ENCODE measurements at places on chromosomes 3 and 15. TPM values are rescaled to one million over a fixed set of nuclear protein-coding genes. Genes with fewer than 3 reads are reported as not detected.

The TMEM207 gene
- total RNA-seq: 1.4 TPM

The CCR3 gene
- total RNA-seq: 0.17 TPM

The ANKRD63 gene
- total RNA-seq: 0.56 TPM

The SLC49A4 gene
- 16.1 TPM for total RNA-seq

The IGDCC3 gene
- not detected for total RNA-seq

The SHISA5 gene
- total RNA-seq: 192 TPM

The LRRN1 gene
- 22.1 TPM for total RNA-seq

The SERPINI2 gene
- not detected for total RNA-seq

DNA sequence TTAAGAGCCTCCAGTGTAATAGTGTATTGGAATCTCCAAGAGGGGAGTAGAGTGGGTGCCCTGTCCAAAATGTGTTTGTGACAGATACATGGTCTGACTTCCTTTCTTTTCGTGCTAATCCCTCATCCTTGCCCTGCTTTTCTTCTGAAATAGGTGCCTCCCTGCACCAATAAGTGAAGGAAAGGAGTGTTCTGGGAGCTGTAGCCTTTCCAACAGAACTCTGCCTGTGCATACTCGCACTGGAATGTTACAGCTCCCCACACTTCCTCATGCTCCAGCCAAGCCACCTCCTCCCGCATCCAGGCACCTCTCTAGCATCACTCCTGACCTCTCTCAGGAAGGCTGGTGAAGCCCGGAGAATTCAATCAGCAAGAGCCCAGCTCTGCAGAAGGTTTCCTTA, 478.0 kb downstream of the GABRG3 start:
- no peak for DNase-seq

DNA sequence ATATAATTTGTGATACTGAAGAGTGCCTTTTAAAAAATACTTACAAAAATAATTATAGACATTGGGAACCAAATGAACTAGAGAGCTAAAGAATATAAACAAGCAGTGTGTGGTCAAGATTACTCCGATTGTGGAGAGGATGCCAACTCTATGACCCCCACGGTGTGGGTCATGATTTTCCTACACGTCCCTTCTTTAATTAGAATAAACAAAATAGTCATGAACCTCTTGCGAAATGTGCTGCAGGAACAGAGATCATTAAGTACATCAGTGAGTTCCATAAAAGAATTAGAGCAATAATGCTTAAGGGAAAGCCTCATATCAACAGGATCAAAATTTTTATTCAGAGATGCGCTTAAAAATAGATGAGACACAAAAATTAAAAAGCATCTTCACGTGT, 476.6 kb upstream of the ROBO1 start:
- no peak for DNase-seq

DNA sequence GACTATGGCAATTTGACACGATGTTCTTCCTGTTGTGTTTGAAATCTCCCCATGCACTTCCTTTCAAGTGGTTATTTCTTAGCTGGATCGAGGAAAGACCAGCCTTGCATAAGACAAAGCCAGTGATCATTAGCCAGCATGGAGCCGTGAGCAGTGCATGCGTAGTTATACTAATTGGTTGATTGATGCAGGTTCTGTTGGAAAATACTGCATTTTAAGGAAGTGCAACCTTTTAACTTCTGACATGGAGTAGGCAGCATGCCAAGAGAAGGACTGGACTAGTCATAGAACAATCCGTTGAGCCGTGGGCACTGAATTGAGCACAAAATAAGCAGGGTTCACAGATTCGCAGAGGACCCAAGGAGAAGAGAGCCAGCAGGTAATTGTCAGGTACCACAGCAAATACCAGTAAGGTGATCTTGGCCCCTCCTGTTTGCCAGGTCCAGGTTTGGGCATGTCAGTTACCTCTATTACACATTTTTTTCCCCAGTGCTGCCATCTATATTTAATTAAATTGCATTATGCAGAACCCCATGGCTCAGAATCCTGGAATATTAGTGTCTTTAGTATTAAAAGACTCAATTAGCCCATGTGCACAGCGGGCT, 29.0 kb upstream of the BCL6 start:
- DNase-seq: no peak

DNA sequence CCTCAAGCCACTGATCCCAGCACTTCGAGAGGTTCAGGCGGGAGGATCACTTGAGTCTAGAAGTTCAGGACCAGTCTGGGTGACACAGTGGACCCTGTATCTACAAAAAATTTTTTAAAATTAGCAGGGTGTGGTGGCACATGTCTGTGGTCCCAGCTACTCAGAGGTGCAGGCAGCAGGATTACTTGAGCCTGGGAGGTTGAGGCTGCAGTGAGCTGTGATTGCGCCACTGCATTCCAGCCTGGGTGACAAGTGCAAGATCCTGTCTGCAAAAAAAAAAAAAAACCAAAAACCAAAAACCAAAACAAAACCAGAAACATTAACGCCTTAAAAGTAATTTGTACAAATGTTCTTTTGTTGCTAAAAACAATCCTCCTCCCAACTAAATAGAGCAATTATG, 27.9 kb upstream of the SLC12A8 start:
- no peak for DNase-seq

DNA sequence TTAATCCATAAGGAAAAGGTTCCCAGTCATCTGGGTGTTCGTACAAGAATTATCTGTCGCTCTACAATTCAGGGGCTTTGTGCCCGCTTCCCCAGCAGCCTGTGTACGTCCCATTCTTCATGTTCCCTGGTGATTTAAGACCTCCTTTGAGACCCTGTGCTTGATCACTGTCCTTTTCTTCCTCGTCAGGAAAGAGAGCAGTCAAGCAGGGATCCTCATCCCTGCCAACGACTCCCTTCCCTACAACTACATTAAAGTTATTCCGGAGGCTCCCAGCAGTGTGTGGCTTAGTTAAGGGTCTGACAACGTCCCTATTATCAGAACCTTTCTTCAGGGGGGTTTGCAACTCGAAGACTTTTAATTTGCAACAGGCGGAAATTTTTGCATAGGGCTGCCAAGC, 175.7 kb downstream of the FOXP1 start:
- no peak for DNase-seq

- DNase-seq: no peak
These were observed 1639.5 kb downstream of the SI start for GRCh38 chr3:163438760-163439159.

- peak; percentile 40 for DNase-seq
These were observed 84.5 kb upstream of the STT3B start for GRCh38 chr3:31448035-31448881.

DNA sequence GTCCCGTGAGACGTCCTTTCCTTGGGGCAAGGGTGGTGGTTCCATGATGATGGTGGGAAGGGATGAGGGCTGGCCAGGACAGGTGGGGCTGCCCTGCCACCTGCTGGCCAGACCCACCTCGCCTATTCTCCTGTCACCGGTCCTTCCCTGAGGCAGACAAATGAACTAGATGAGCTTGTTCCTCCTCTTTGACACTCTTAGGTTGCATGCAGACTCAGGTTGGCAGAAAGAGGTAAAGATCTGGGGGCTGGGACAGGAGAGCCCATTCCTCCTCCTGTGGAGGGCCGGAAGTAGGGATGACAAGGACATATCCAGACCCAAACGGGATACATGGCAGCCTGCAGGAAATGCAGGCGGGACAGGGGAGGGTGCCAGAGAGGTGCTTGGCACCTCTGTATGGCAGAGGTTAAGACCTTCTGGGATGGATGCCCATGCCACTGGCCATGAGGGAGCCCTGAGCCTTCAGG, 38.6 kb downstream of the ACSBG1 start:
- peak; percentile 72 for DNase-seq

- no peak for DNase-seq
These were observed 447.4 kb upstream of the ROBO1 start for GRCh38 chr3:80215191-80215590.

GRCh38 chr3:131616719-131617118, 113.9 kb upstream of the MRPL3 start:
- no peak for DNase-seq

DNA sequence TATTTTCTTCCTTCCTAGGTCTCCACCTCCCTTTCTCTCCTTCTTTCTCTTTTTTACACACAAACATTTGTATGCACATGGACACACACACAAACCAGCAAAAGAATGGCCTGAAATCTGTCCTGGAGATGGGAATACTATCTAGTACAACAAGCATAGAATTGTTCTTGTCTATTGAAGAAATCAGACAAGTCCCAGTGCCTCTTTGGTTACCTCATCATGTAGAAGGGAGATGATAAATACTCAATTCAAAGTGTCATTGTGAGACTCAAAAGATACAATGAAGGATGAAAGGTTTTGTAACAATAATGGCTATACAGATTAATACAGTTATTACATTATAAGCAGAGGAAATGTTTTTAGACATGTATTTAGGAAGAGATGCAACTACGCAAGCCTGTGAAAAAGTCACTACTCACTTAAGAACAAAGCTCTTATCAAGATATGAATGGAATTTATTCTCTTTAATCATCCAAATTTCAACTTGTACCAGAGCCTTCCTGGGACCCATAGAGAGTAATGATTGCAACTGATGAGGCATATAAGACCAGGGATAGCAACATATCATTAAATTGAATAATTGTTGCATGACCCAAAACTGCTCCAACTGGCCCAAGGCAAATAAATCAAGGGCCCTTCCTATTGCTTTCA, 43.2 kb downstream of the P3H2 start:
- no peak for DNase-seq

DNA sequence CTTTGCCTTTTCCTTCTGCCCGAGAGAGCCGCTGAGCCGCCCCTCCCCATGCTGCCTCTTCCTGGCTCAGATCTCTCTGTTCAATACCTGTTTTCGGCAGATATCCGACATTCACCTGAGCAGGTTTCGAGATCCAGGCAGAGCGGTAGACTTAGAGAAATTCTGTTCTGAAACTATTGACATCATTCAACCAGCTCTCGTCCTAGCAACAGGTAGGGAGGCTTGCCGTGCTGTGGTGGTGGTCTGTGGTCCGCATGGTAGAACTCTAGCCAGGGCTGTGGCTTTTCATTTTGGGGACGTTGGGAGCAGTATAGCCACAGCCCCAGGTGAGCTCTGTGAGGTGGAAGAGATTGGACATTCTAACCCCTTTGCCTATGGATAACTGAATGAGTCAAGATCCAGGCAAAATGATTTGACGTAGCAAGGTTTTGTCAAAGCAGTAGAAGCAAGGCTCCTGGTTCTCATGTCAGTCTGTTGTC, 810 bp downstream of the TMEM62 start:
- DNase-seq: no peak

- no peak for DNase-seq
These were observed 43.3 kb upstream of the GSK3B start for GRCh38 chr3:120137548-120137947.

DNA sequence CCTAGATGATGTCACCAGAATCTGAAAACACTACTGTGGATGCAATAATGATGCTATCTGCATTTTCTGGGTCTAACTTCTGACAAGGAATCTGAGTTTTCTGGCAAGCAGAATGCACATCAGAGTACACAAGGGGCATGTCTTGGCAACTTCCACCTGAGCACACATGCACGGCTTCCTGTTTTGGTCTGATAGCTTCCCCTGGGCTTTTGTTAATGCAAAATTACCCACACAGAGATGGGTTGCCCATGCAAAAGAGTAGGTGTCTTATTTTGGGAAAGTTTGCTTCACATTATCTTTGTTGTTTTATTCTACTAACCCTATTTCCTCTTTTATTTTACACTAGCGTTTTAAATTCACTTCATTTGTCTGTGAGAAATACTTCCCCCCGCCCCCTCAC, 74.2 kb upstream of the SATB1 start:
- DNase-seq: no peak

DNA sequence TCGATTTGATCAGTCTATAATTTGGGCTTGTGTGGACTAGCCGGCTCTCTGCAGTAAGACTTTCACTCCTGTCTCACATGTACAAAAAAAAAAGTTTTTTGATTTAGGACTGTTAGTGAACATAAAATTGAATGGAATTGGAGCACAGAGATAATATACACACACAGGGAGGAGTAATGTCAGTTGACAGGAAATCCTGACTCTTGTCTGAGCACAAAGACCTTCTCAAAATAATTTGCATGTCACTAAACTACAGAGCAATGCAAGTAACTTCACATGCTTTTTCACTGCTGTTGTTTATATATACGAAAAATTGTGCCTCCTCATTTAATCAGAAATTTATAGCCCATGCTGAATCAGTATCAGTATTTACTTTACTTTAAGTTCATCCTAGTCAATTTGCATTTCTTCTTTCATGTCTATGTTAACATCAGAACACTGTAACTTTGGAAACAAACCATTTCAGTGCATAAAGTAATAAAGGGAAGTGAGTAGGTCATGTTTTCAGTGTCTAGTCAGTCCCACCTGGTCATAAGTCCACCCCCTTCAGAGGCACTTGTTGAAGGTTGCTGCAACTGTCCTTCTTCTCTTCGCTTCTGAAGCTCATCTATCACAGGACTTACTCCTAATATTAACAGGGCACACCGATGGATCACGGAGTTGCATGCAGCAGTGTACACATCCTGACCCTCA, 115.8 kb downstream of the FBXL22 start:
- no peak for DNase-seq

DNA sequence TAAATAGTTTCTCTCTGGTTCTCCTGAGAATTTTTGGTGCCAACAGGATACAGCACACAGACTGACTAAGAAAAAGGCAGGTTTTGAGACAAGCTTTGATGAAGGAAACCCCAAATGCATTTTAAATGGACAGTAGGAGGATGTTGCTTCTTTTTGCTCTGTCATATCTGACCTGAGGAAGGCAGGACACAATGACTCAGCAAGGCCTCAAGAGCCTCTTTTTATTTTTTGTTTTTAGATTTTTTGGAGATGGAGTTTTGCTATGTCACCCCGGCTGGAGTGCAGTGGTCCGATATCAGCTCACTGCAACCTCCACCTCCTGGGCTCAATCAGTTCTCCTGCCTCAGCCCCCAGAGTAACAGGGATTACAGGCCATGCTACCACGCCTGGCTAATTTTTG, 16.9 kb upstream of the KNG1 start:
- no peak for DNase-seq

DNA sequence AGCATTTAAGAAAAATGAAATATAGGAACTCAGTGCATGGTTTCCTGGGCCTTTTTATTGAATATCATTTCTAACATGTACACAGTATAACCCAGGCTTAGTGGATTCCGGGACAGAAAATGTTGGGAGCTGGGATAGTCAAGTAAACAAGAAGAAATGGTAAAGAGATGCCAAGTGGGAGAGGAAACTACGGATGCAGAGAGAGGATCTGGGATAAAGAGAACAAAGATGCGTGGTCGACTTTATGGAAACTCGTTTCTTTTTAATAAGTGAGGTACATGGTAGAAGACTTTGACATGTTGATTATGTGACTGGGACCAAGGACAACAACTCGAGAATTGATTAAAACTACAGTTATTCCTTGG, 1.2 kb upstream of the GPR176 start:
- DNase-seq: no peak

DNA sequence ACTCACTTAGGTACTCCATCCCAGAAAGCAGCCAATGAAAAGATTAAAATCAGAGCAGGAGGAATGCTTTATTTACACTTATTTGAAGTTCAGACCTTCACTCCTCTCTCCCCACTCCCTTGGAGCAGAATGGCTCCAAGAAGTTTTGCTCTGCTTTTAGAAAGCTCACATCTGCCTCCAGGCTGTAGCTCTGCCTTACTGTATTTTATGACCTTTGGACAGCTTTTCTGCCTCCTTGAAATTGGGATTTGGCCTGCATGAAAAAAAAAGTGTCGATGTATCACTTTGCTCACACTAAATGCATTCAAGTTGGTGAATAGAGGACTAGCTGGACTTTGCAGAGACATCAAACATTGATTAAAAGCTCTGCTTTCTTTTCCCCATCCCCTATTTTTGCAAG, 95.3 kb downstream of the SLC9A9 start:
- no peak for DNase-seq

All from Calu3 (cell line).